GM10248 (cell line): ENCODE measurements at places on chromosomes 3 and 15.
A peak's percentile ranks its signal among the peaks of the same experiment; 100 is the strongest.

DNA sequence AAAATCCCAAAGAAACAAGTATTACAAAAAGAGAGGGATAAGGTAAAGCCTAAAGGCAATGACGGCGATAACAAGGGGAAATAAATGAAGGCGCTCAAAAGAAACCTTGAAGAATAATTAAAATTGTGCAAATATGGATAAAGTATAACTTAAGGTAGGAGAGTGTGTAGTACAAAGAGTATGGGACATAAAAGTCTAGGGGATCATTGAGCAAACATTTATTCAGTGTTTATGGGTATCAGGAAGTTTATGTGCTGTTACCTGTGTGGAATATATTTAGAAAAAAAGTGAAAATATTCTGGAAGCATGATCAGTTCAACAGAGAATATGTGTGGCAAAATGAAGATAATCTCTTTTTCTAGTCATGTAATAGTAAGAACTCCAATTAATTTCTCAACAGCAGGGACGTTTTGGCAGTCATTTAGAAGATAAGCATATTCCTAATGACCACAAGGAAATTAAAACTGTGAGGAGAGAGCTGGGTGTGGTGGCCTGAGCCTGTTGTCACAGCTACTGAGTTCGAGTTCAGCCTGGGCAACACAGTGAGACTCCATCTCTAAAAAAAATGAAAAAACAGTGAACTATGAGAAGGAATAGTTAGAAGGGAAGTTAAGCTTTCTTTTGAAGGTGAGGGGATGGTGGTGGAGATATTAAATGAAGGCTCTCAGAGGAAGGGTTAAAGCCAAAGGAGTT is 27.4 kb downstream of the GOLM2 start:
- no peak for DNase-seq

DNA sequence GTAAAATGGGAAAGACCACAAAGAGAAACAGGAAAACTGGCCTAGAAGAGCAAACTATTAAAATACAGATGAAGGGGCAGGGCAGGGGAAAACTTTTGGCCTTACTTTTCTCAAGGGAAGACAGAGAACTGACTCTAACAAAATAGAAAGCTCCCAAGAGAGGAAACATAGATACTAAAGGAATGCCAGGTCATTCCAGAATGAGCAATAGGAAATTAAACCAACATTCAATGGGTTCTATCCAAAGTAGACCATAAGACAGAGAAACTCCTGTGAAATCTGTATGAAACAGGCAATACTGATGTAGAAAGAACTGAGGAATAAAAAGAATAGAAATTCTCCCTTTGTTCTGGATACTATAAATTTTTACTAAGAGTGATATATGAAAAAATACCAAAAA is 491.8 kb downstream of the MECOM start:
- no peak for DNase-seq

GRCh38 chr15:82832601-82833361 is 23.4 kb downstream of the WHAMM start:
- DNase-seq, result peak; percentile 73

GRCh38 chr15:60635507-60636352 is 156.8 kb upstream of the ICE2 start:
- DNase-seq, result peak; percentile 36

DNA sequence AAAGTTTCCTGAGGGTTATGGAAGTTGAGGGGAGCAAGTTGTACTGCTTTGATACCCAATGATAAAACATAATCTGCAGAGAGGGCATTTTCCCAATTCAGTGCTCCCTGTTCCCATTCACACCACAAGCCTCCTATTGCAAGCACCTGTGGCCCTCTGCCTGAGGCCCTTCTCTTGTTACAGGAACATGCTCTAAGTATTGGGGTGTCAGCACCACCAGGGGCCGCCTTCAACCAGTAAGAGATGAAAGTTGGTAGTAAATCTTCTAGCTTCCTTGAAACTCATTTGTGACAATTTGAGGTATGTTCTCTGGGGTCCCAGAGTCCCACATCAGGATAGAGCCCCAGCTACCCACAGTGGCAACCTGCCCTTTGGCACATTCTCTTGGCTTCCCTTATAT is 265.4 kb upstream of the ARHGEF26 start:
- DNase-seq, result no peak

DNA sequence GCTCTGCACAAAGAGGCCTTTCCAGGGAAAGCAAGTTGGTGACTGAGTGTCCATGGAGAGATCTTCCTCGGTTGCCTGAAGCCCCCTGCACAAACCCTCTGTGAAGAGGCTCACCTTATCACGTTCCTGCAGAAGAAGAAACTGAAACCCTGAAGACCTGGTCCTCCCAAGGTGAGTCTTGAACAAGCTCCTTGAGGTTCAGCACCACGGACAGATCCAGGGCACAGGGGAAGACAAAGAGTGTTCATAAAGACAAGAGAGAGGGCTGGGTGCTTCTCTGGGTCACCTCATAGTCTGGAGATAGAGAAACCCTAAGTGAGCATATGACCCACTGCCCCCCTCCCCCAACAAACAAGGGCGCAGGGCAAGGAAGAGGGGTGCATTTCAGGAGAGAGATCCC is 21.7 kb upstream of the TBC1D21 start:
- DNase-seq, result peak; percentile 47

GRCh38 chr3:13420045-13420830 is at the start of gene NUP210:
TSS of gene NUP210 (minus strand) at chr3:13420322. CDS start at chr3:13420226, 96 bp downstream.
- DNase-seq, result peak; percentile 89

GRCh38 chr15:74725845-74726773 is 781 bp upstream of the CYP1A1 start:
- DNase-seq, result peak; percentile 65

DNA sequence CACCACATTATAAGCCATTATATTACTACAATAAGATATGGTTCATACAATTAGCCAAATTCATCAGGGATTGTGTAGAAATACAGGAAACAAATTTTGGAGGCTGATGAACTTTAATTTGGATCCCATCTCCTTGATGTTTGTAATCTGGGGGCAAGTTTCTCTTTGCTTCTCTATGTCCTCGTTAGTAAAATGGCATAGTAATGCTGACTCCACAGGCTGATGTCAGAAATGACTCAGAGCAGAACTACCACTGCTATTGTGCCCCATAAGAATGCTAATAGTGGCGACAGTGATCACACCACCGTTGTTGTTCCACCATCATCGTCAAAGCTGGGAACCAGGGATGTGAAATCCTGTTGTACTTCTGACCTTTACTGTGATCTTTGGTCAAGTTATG is 722.3 kb upstream of the LMCD1 start:
- DNase-seq, result no peak

DNA sequence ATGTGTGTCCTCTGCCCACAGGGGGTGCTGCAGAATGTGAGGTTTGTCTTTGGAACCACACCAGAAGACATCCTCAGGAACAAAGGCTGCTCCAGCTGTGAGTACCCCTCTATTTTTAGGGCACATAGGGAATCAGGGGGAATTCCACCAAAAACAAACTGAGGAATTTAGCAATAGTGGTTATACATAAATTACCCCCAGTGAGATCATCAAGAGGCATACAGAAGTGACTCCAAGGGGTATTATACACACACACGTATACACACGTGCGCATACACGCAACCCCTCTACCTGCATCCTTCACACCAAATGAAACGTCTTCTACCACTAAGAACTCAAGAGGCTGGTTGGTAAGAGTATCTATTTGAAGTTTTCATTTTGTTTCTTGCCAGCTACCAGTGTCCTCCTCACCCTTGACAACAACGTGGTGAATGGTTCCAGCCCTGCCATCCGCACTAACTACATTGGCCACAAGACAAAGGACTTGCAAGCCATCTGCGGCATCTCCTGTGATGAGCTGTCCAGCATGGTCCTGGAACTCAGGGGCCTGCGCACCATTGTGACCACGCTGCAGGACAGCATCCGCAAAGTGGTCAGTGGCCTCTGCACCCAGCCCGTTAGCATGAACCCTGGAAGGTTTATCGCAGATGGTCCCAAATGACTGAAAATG is 2.9 kb downstream of the THBS1 start:
- DNase-seq, result peak; percentile 37

DNA sequence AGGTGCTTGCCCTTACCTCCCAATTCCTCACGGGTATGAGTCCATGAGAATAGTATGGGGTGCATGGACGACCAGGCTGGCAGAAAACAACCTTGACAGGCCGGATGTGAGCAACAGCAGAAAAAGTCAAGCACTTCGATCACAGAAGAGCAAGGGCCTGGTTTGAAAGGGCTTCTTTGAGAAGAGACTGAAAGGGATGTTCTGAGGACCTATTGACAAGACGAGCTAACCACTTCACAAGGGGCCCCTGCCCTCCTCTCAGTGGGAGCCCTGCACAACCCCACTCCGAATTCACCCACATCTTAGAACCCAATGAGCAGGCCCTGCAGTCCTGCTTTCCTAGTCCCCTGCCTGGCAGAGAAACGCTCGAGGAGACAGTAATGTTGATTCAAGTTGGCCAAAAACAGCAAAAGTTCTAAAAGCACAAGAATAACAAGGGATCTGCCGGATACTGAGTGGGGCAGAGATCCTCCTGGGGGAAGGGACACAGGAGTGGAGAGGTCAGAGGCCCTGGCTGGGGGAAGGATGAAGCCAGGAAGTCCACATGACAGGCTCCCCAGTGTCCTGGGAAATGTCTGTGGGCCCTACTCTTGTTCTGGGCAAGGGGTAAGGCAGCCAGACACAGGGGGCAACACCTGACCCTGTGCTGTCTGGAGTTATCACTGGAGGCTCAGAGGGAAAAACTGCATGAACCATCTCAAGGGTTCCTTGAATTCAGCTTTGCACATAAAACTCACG is 14.8 kb upstream of the CX3CR1 start:
- DNase-seq, result peak; percentile 8

- no peak for DNase-seq
Observed at GRCh38 chr3:168030577-168030976, 65.1 kb downstream of the GOLIM4 start.

- peak; percentile 69 for DNase-seq
Observed at GRCh38 chr15:70466895-70467529, 296.3 kb downstream of the UACA start.

GRCh38 chr3:59783468-59783988 is 733.7 kb upstream of the CFAP20DC start:
- no peak for DNase-seq

GRCh38 chr3:76487446-76487845 is 552.5 kb upstream of the ROBO2 start:
- no peak for DNase-seq

- DNase-seq, result no peak
Observed at GRCh38 chr15:39908186-39908585, 11.9 kb downstream of the GPR176 start.

- DNase-seq, result peak; percentile 94
Observed at GRCh38 chr15:66700802-66701421, 1.1 kb upstream of the SMAD6 start.

DNA sequence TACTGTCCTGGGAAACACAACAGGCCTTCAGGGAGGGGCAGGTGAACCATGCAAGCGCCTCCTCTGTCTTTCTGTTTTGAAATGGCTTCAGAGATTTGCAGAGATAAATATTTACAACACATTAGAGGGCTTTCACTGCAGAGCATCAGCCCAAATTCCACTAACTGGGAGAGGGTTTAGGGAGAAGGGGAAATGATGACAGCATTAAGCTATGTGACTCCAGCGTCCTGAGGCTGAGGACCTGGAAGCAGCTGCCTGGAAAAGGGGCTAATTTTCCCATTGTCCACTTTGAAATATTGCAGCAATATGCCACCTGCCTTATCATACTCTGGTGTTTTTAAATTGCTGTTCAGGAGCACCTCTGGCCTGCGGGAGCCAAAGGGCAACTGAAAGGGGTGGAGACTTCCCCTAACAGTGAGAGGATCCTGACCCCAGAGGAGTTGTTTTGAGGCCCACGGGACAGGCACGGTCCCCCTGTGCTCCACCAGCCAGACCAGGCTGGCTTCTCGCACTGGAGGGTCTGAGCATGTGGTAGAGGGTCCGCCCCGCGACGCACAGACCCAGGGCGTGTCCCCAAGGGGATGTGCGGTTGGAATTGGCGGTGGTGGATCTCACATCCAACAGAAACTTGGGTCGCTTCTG is 110.6 kb downstream of the XXYLT1 start:
- no peak for DNase-seq

GRCh38 chr3:65196663-65197062 is 508.9 kb upstream of the ADAMTS9 start:
- DNase-seq, result no peak

DNA sequence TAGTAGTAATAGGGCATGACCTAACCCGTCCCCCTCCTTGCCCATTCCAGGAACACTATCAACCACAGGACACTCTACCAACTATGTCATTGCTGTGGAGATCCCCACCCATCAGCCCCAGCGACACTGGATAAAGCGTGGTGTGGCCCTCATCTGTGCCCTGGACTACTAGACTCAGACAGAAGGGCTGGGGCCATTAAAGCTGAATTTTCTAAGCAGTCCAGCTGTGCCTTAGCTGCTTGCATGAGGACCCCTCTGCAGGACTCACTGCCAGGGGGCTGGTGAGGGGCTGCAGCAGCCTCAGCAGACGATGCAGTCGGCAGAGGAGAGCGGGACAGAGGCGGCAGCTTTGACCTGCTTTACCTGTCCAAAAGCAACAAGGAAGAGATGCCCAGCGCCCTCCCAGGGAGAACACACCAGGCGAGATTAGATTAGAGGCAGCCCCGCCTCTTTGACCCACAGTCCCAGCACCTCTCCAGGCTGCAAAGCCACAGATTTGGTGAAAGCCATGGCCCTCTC is 44.6 kb downstream of the SEMA3G start:
- DNase-seq, result no peak

- DNase-seq, result peak; percentile 3
Observed at GRCh38 chr15:67190813-67191212, 63.6 kb downstream of the AAGAB start.

DNA sequence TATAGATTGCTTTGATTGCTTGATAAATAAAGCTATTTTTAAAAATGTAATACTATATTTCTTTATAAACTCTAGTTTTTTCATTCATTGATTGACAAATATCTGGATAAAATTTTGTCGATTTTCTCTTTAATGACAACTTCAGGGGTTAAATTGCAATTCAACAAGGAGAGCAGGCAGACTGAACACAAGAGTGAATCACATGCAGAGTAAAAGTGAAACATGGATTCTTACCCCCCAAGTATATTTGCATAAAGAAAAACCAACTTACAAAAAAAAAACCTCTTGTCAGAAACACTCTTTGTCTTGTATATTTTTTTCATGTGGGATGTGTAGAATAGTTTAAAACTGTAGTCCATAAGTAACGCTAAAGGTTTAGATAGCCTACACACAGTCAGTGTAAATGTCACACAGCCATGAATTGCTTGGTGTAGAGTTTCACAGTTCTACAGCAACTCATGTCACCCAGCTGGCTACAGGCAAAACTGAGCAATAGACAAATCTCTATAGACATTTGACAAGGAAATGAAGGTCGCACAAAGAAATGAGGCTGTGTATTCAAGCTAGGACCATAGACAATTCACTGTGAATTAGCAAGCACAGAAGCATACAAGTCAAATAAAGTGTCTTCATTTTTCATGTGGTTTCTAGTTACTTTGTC is 141.6 kb downstream of the THRB start:
- DNase-seq, result no peak

DNA sequence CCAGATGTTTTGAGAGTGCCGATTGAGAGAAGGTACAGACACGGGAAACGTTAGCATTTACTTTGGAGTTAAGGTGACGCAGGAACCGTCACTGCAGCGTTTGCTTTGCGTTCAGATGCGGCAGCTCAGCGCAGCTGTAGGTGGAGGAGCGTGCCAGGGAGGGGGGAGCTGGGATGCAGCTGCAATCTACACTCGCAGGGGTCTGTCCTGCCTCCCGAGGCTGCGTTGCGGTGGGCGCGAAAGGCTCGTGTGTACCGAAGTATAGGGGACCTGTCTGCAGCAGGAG is 425 bp upstream of the FYTTD1 start:
- no peak for DNase-seq
